Fibroblast of skin of scalp (primary cell): ENCODE measurements at places on chromosomes 6 and 20.
A peak's percentile ranks its signal among the peaks of the same experiment; 100 is the strongest.

DNA sequence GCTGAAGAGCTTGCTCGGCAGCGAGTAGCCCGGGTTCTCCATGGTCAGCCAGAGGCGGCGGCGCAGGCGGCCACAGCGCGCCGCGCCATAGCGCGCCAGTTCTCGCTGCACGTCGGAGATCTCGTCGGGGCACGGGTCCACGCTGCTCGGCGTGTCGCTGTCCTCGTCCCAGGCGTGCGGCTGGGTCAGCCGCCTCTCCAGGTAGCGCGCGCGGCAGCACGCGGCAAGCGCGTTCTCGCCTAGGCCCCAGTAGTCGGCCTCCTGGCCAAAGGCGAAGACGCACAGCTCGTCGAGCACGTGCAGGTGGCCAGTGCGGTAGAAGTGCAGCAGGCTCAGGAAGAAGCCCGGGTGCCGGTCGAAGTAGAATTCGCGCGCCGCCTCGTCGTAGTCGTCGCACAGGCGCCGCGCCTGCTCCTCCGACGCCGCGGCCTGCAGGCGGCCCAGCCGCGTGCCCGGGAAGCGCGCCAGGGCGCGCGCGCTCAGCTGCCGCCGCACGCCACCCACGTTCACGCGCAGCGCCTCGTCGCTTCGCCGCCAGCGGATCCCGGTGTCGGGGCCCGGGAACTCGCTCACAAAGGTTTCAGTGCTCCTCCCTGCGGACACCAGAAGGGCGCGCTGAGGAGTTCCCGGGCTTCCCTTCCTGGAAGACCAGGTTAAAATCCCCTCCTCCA is 2.7 kb downstream of the KCNS1 start:
- DNase-seq: peak; percentile 49

DNA sequence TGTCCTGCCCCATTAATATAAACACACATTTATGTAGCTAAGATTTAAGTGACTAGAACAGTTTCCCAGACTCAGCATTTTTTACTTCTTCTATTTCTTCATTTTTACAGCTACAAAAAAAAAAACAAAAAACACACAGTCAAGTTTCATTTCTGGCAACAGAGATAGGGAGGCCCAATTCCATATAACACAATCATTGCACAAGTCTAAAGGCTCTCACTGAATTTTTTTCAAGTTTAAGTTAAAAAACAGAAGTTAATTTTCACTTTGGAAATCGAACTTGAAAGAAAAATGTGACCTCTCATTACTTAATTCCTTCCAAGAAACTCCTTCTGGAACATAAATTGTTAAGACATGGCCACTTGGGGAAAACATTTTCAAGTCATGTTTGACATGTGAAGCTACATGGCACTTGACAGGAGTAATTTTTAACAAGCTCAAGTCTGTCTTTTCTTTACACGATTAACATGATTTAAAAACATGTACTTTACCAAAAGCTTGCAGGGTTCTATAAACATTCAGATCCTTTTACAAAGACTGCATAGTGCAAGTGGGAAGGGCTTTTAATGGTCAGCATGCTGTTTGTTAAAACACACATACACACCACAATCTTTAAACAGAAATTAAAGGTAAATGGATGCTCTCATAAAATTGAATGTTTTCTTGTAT is 100.1 kb upstream of the CCDC28A start:
- DNase-seq: no peak

GRCh38 chr20:60760256-60761000 is 491.6 kb upstream of the CDH4 start:
- no peak for DNase-seq

DNA sequence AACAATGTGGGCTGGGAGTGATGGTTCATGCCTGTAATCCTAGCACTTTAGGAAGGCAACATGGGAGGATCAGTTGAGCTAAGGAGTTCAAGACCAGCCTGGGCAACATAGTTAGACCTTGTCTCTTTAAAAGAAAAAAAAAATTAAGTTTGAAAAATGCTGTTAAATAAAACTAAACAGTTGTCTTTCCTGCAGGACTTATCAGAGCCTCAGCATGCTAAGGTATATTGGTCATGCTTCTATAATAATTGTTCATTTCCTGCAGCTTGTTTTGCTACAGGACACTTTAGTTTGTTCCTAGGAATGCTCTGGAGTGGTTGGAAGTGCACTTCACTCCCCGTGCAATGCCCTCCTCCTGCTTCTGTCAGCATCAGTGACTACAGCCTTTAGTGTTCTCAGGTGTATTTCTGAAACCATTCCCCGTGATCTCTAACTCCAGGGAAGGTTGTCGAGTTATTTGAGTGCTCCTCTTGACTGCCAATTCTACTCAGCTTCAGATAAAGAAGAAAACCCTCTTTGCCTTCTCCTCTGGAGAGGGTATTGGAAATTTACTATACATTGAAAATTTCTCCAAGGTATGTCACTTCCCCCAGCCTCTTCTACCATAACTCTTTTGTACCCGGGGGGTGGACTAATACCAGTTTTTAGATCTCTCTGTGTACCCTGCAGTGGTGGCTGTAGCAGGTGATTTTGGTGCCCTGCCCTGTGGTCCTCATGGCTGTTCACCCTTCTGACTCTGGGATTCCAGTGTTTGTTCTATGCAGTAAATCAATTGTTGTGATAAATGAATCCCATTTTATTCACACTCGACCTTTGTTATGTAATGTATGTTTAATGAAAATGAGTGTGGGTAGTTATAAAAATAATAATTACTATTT is 33.8 kb downstream of the NHLRC1 start:
- DNase-seq: no peak
